ENCODE measurements at places on chromosomes 6 and 20. TPM values are rescaled to one million over a fixed set of nuclear protein-coding genes. Genes with fewer than 3 reads are reported as not detected.

The DUSP22 gene
- total RNA-seq, result 89.8 TPM

The CTAGE9 gene
- not detected for total RNA-seq

The GPLD1 gene
- 2.8 TPM for total RNA-seq

The PACRG gene
- 1.7 TPM for total RNA-seq

The BANF2 gene
- not detected for total RNA-seq

GRCh38 chr6:71205336-71205956 lies 83.2 kb upstream of the OGFRL1 start:
- DNase-seq, result no peak

GRCh38 chr6:137875058-137875520 lies 8.0 kb downstream of the TNFAIP3 start:
- no peak for DNase-seq

DNA sequence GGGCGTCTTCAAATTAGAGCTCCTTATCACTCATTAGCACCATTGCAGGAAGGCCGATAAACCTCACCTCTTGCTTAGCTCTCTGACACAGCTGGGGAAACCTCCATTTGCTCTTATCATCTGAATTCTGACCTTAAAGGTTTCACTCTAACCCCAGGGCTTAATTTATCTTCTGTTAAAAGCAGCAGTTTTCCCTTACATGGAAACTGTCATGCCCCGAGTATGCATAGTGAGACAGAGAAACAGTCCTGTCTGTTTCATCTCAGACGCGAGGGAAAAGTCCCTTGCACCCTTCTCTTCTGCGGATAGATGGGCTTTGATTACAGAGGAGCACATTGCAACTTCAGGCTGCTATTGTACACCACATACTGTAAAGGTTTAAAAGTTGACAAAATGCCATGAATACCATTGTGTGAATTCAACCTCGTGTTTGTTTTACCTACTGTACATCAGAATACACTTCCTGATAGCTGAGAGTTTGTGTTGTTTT lies 191.5 kb upstream of the BMP2 start:
- DNase-seq, result no peak

GRCh38 chr6:101597693-101598092 lies 204.2 kb downstream of the GRIK2 start:
- DNase-seq, result no peak
